G401 (cell line): ENCODE measurements at places on chromosomes 1 and 21. TPM values are rescaled to one million over a fixed set of nuclear protein-coding genes. Genes with fewer than 3 reads are reported as not detected.

IRF6 gene
- total RNA-seq = not detected in 2 replicates

CSMD2 gene
- total RNA-seq = not detected in 2 replicates

LCE1D gene
- not detected in 2 replicates for total RNA-seq

HES5 gene
- not detected in 2 replicates for total RNA-seq
